ENCODE measurements at places on chromosomes 12 and 14. TPM values are rescaled to one million over a fixed set of nuclear protein-coding genes. Genes with fewer than 3 reads are reported as not detected.

DNA sequence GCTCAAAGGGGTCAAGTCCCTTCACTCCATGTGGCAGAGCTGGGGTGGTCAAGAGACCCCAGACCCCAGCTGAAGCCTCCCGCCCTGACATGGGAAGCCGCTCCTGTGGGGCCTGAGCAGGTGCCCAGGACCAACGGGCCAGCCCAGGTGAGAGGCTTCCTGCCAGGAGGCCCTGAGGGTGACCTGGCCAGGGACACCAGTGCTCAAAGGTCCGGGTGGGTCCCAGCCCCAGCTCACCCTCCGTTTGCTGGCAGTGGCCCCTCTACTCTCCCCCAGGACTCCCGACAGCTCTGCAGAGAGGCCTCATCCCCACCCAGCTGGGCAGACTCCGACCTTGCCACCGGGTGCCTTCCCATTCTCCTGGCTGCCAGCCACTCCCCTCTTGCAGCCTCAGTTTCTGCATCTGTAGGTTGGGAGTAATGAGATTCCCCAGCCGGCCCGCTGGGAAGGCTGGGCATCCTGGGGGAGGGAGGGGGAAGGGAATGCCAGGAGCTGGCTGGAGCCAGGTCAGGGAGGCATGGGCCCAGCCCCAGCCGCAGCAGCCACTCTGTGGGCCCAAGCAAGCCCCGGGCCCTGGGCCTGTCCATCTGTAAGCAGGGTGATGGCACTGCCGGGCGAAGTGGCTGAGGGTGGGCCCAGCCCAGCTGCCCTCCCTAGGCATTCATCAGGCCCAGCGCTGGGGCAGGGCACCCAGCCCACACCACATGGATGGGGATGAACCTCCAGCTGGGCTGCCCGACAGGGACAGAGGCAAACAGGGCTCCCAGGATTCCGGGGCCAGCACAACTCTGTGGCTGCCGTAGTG, 10.3 kb upstream of the INF2 start:
- DNase-seq = no peak
- H3K36me3 ChIP-seq = no peaks in the 10 kb centered on the region
- H3K27ac ChIP-seq = no peak overlapping the region
- peaks cover 30% of the 10 kb centered on the region for H3K4me1 ChIP-seq
- no peaks in the 10 kb centered on the region for H3K27me3 ChIP-seq
- no peak overlapping the region for H3K4me3 ChIP-seq

- H3K4me1 ChIP-seq = 0 out of 2 replicates have a peak, but pooled peaks cover 9% of the 10 kb centered on the region
- H3K36me3 ChIP-seq = no peaks in the 10 kb centered on the region
- DNase-seq = no peak
- no peaks in the 10 kb centered on the region for H3K27me3 ChIP-seq
- no peak overlapping the region for H3K27ac ChIP-seq
Observed at GRCh38 chr12:116538682-116539305, 20.4 kb upstream of the MAP1LC3B2 start.

DNA sequence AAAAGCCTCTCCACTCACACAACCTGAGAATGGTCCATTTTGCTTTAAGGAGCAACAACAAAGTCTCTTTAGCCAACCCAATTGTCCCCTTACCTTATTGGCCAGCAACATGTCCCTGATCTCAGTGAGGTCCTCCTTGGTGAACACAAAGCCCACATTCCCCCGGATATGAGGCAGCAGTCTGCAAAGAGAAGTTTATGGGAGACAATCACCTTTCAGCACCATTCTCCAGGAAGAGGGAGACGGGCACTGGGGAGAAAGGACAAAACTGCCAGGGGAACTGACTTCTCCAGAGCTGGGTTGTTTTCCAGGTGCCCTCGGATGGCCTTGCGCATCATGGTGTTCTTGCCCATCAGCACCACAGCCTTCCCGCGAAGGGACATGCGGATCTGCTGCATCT, 1.9 kb downstream of the RPLP0 start:
- peaks cover 37% of the 10 kb centered on the region for H3K36me3 ChIP-seq
- H3K4me1 ChIP-seq = peaks cover 41% of the 10 kb centered on the region
- H3K27me3 ChIP-seq = no peaks in the 10 kb centered on the region
- no peak for DNase-seq
- peak overlapping the region; percentile 93 for H3K27ac ChIP-seq
- peak overlapping the region; percentile 99 for H3K4me3 ChIP-seq

- H3K4me3 ChIP-seq = peak overlapping the region; percentile 58
- H3K27me3 ChIP-seq = peaks cover 84% of the 10 kb centered on the region
- H3K4me1 ChIP-seq = no peaks in the 10 kb centered on the region
- DNase-seq = peak; percentile 57
Observed at GRCh38 chr12:4275016-4275869, 1.7 kb downstream of the CCND2 start.

GRCh38 chr14:72383865-72384264, 451.6 kb downstream of the RGS6 start:
- H3K4me1 ChIP-seq = no peaks in the 10 kb centered on the region
- no peaks in the 10 kb centered on the region for H3K36me3 ChIP-seq
- H3K27ac ChIP-seq = no peak overlapping the region
- peak overlapping the region; percentile 17 for H3K4me3 ChIP-seq

LRP1-AS gene
- not detected for total RNA-seq
